ENCODE measurements at places on chromosomes 13 and 19.

DNA sequence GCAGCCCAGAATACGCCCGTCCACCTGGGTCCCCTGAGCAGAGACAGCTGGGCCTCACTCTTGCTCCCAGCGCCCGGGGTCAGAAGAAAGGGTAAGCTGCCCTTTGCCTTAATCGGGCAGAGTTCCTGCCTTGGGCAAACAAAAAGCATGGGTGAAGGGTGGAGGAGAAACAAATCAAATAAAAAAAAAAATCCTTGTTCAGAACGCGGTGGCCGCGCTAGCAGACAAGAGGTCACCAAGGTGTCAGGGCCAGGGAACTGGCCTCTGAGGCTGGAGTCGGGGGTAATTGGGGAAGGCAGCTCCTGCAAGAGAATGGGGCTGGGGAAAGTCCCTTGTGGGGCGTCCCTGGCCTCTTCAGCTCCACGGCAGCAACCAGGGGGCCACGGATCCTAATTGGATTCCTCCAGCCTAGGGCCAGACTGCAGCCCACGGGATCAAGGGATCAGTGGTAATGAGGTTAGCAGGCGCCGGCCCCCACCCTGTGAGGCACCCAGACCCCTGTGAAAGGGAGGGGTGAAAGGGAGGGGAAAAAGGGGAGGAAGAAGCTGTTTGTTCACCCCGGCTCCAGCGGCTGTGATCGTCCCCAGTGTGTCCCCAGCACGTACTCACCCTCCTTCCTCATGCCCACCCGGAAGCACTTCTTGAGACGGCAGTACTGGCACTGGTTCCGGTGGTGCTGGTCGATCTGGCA, 5.5 kb downstream of the NR2F6 start:
- DNase-seq: no peak

DNA sequence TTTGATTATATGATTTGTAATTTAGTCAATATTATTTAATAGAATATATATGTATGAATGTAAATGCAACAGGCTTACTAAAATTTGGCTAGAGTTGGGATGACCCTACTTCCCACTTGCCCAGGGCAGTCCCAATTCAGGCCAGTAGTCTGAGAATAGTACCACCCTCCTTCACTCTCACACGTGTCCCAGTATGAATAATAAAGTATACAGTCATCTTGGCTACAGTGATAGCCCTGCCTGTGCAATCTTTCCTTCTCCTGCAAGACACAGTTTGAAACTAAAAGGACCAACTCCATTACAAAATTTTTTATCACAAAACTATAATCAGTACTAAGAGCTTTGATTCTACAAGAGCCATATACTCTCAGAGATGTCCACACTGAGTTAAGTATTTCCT, 76.2 kb downstream of the SACS start:
- DNase-seq: no peak

DNA sequence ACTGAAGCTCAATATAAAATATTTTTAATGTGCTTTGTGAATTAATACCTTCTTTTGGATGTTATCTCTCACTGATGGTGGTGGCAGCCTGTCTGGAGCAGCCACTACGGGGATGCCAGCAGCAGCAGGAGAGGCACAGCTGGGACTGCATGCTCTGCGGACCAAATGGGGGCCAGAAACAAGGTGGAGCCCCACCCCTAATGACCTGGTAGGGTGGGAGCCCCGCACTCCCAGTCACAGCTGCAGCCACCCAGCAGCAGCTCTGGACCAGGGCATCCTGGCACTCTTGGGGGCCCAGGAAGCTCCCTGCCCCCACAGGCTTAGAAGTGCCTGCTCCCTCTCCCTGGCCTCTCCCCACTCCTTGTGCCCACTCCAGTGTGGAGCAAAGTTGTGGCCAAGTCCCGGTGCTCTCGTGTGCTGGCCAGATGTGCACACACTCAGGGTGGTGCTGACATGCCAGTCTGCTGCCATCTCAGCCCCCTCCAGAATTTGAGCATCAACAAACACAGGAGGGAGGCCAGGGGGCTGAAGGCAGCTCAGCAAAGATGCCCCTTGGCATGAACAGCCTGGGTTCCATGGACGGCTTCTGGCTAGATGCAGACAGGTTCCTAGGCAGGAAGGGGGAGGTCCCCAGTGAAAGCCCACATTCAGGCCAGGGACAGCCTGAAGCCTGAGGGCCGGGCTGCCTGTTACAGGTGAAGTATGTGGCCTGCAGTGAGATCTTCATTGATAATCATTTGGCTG, 696.7 kb upstream of the SLITRK5 start:
- no peak for DNase-seq

- DNase-seq: no peak
These were observed 1.5 kb downstream of the FCAR start for GRCh38 chr19:54875506-54875905.

- DNase-seq: no peak
These were observed 22.1 kb downstream of the ARID3A start for GRCh38 chr19:947707-948539.

DNA sequence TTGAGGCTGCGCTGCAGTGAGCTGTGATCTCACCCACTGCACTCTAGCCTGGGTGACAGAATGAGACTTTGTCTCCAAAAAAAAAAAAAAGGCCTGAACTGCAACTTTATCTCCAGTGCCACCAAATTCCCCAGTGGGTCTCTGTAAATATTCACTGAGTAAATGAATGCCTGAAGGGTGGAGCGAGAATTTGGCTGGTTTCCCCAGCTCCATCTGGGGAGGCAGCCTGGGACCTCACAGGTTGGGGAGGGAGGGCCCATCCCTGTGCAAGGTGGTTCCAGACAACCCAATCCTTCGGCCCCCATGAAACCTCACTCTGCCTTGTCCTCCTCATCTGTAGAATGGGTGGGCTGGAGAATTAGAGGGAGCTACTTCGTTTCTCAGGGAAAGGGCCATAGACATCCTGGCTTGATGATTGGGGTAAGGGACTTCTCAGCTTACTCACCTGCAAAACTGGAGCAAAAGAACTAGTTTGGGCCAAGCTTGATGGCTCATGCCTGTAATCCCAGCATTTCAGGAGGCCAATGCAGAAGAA, 4.2 kb upstream of the PKN1 start:
- no peak for DNase-seq

DNA sequence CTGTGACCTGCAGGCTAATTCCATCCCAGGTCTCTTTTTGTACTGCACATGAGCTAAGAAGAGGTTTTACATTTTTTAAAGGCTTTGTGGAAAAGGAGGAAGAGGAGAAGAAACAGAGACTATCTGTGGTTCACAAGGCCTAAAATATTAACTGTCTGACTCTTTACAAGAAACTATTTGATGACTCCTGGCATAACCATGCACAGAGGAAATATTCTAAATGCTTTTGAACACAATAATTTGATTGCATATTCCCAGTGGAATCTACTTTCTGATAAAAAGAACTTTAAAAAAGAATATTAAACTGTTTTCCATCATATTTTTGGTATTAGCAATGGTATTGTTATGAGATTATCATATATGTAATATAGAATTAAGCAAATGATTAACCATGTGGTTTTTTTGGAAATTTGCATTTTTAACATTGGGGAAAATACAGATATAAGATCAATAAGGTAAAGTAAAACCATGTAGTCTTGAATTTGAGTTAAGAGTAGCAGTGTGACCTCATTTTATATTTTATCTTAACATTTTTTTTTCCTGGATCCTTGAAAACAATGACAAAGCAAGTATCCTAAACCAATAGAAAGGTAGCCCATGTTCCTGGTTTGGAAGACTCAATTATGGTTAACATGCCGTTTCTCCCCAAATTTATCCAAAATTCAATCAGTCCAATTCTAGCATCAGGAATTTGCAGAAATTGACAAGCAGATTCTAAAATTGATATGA, 251.0 kb downstream of the UQCRFS1 start:
- no peak for DNase-seq

All from dorsolateral prefrontal cortex (tissue), 122 donors.